Skin of body (tissue), 3 donors: ENCODE measurements at places on chromosomes 13 and 19. TPM values are rescaled to one million over a fixed set of nuclear protein-coding genes. Genes with fewer than 3 reads are reported as not detected.

The PRR20E gene
- total RNA-seq, result not detected

The TRPM4 gene
- total RNA-seq, result 24.0 TPM

The CFAP97D2 gene
- total RNA-seq, result not detected

The CRLF1 gene
- 9.3 TPM for total RNA-seq

The UCHL3 gene
- 23.0 TPM for total RNA-seq

The RNF113B gene
- not detected for total RNA-seq
